CD4-positive, alpha-beta memory T cell (primary cell): ENCODE measurements at places on chromosomes 13 and 19. TPM values are rescaled to one million over a fixed set of nuclear protein-coding genes. Genes with fewer than 3 reads are reported as not detected.

LSR gene
- total RNA-seq, result 45.8 TPM

TMPRSS9 gene
- total RNA-seq, result not detected

DHPS gene
- 195 TPM for total RNA-seq

TUBA3C gene
- not detected for total RNA-seq

DNA sequence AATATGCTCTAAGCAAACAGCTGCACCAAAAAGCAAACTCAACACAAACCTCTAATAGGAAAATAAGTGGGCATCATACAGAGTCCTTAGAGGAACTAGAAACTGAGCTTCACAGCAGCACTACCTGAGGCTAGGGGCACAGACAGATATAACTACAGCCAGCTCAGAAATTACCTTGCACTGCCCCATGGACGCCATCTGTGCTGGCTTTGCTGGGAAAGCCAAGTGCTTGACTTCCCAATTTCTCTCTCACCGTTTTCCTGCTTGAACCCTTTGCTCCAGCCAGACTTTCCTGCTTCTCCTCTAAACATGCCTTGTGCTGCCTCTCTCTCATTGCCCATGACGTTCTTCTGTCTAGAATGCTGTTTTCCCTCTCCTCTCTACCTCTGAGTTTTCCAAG, 29.3 kb downstream of the MTUS2 start:
- no peaks in the 10 kb centered on the region for H3K4me1 ChIP-seq
- no peak overlapping the region for H3K4me3 ChIP-seq
- H3K27me3 ChIP-seq, result no peaks in the 10 kb centered on the region
- H3K27ac ChIP-seq, result no peak overlapping the region

- H3K36me3 ChIP-seq, result no peaks in the 10 kb centered on the region
- H3K4me1 ChIP-seq, result peaks cover 57% of the 10 kb centered on the region
- H3K27me3 ChIP-seq, result no peaks in the 10 kb centered on the region
- H3K4me3 ChIP-seq, result peak overlapping the region; percentile 48
These were observed 1.8 kb downstream of the VASP start for GRCh38 chr19:45508861-45509691.

DNA sequence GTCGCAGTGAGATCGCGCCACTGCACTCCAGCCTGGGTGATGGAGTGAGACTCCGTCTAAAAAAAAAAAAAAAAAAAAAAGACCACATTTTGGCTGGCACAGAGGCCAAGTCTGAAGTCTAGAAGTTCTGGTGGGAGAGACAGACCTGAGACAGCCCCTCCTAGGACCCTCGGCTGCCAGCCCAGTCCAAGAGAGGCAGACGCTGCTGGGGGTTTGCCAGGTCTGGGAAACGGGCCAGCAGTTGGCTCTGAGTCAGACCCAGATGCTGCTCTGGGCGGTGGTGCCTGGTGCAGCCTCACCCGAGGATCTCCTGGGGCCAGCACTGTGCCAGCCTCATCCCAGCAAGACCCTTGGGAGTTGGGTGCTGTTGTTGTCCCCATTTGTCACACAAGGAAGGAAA, 5.8 kb downstream of the FCHO1 start:
- no peak overlapping the region for H3K4me3 ChIP-seq
- no peaks in the 10 kb centered on the region for H3K27me3 ChIP-seq
- DNase-seq, result no peak
- H3K36me3 ChIP-seq, result peaks cover 28% of the 10 kb centered on the region
- H3K27ac ChIP-seq, result no peak overlapping the region

- no peaks in the 10 kb centered on the region for H3K36me3 ChIP-seq
- no peak for DNase-seq
- H3K27ac ChIP-seq, result no peak overlapping the region
- no peak overlapping the region for H3K4me3 ChIP-seq
- no peaks in the 10 kb centered on the region for H3K27me3 ChIP-seq
These were observed 70.6 kb upstream of the POMP start for GRCh38 chr13:28588296-28588695.

DNA sequence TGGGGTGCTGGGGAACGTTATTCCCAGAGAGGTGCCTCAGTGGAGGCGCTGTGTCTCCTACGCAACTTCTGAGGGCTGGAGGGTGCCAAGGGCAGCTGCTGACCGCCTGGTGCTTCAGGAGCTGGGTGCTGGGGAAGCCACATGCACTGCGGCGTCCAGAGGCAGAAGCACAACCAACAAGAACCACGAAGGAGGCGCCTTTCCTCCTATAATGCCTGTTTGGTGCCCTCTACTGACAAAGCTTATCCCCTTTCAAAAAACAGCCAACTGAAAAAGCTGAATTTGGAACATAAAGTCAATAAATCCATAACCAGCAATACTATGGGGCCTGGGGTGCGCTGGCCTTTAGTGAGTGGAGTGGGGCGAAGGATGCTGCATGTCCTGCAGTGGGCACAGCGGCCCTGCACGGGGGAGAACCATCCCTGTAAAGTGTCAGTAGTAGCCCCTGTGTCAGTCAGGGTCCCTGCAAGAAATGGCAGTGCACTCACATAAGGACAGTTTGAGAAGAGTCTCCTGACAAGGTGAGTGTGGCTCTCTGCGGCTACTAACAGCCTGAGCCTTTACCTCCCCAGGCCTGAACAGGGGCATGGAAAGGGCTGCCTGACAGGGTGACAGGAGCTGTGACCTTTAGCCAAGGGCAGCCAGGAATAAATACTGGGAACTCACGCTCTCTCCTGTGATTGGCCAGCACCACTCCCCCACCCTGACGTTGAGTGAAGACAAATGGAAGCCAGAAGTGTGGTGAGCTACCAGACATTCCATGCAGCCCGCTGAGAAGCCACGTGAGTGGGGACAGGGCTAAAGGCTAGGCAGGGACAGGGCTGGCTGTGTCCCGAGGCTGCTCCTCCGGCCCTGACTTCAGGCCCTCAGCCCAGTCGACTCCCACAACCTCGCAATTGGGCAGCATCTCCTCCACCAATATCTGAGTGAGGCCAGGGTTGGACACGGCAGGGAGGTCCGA, 4.5 kb upstream of the B3GNT8 start:
- DNase-seq, result no peak
- peaks cover 14% of the 10 kb centered on the region for H3K36me3 ChIP-seq
- H3K4me3 ChIP-seq, result no peak overlapping the region
- H3K4me1 ChIP-seq, result peaks cover 29% of the 10 kb centered on the region

- DNase-seq, result no peak
- H3K27ac ChIP-seq, result no peak overlapping the region
- H3K4me1 ChIP-seq, result no peaks in the 10 kb centered on the region
- no peak overlapping the region for H3K4me3 ChIP-seq
- no peaks in the 10 kb centered on the region for H3K27me3 ChIP-seq
These were observed 320.3 kb upstream of the EDNRB start for GRCh38 chr13:78238911-78239310.

DNA sequence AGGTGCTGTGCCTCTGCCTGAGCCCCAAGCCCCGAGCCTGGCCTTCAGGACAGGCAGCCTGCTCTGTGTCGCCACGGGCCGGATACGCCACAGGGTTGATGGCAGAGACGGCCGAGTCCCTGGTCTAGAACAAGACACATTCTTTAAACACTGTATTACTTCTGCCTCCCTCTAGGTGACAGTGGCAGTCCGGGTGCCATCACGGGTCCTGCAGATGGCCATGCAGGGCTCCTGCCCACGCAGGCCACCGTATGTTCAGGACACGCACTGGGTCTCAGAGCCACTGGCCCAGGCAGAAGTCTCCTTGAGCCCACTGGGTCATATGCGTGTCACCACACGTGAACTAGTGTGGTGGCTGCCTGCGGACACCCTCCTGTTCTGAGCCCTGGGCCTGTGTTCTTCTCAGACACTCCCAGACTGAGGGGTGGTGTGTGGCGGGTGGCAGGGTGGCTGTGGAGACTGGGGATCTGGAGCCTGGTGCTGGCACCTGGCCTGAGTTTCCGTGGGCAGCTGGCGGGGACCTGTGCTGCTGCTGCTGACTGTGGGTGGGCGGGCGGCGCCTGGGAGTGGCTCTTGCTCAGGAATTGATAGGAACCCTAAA, 4.4 kb downstream of the PLEKHJ1 start:
- no peak overlapping the region for H3K27ac ChIP-seq
- H3K4me1 ChIP-seq, result peaks cover 18% of the 10 kb centered on the region
- H3K36me3 ChIP-seq, result peaks cover 6% of the 10 kb centered on the region
- no peak overlapping the region for H3K4me3 ChIP-seq

- peaks cover 4% of the 10 kb centered on the region for H3K36me3 ChIP-seq
- no peak overlapping the region for H3K4me3 ChIP-seq
- H3K4me1 ChIP-seq, result no peaks in the 10 kb centered on the region
- H3K27ac ChIP-seq, result no peak overlapping the region
These were observed 20.3 kb downstream of the ZNF433 start for GRCh38 chr19:12015015-12015752.

DNA sequence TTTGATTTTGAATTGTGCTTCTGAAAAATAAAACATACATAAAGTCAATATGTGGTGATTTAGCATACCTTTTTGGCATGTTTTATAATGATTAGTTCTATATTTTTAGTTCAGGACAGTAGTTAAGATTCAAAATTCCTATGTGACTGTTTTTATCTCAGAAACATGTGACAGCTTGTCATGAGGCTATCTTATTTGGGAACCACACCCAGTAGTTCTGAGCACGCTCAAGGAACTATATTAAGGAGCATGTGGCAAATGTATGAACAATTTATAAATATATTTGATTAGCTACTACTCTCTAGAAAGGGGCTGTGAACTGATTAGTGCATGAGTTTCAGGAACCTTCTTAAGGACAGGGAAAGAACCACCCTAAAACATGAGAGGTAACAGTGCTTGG, 38.8 kb downstream of the FGF9 start:
- DNase-seq, result no peak
- no peaks in the 10 kb centered on the region for H3K36me3 ChIP-seq
- H3K4me1 ChIP-seq, result no peaks in the 10 kb centered on the region

DNA sequence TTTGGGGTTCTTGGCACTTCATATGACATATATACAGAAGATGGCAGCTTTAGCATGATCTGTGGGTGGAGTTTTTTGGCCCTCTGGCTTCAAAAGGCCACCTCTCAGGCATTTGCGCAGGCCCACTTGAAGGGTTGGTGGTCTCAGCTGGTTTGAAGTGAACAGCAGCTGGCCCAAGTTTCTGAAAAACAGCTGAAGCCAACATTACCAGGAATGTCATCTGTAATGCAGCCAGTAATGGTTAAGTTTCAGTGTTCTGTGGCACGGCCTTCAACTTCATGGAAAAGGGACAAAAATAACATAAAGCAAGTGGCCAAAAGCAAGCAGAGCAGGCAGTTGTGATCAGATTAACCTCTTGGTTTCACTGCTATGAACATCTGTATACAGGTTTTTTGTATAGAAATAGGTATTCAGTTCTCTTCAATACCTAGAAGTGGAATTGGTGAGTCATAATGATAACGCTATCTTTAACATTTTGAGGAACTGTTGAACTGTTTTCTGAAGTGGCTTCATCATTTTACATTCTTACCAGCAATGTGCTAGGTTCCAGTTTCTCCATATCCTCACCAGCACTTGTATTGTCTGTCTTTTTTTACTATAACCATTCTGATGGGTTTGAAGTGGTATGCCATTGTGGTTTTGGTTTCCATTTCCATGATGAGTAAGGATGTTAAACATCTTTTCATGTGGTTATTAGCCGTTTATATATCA, 245.4 kb downstream of the SHISA2 start:
- H3K36me3 ChIP-seq, result no peaks in the 10 kb centered on the region
- no peak overlapping the region for H3K4me3 ChIP-seq
- H3K27me3 ChIP-seq, result no peaks in the 10 kb centered on the region
- H3K4me1 ChIP-seq, result no peaks in the 10 kb centered on the region
- no peak overlapping the region for H3K27ac ChIP-seq

GRCh38 chr19:9431475-9431874, 3.9 kb downstream of the ZNF266 start:
- H3K27me3 ChIP-seq, result no peaks in the 10 kb centered on the region
- H3K36me3 ChIP-seq, result peaks cover 28% of the 10 kb centered on the region
- H3K4me1 ChIP-seq, result peaks cover 30% of the 10 kb centered on the region
- DNase-seq, result peak; percentile 45
- H3K27ac ChIP-seq, result no peak overlapping the region

DNA sequence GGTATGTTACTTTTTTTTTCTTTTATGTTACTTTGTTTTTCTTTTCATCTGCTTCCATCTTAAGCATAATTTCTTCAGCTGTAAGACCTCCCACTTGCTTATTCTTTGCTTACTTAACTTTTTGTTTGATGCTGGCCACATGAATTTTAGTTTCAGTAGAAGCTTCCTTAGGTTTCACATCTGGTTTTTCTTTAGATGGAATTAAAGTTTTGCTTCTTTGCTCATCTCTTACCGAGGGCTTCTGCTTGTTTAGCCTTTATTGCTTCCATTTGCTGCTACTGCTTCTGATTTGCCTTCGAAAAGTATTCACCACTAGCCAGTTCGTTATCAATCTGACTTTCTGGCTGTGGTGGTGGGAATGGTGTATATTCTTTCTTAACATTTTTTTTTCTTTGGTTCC, 90.9 kb downstream of the GJA3 start:
- H3K27me3 ChIP-seq, result no peaks in the 10 kb centered on the region
- H3K4me1 ChIP-seq, result peaks cover 11% of the 10 kb centered on the region
- no peak for DNase-seq
- H3K36me3 ChIP-seq, result peaks cover 27% of the 10 kb centered on the region
- no peak overlapping the region for H3K4me3 ChIP-seq

DNA sequence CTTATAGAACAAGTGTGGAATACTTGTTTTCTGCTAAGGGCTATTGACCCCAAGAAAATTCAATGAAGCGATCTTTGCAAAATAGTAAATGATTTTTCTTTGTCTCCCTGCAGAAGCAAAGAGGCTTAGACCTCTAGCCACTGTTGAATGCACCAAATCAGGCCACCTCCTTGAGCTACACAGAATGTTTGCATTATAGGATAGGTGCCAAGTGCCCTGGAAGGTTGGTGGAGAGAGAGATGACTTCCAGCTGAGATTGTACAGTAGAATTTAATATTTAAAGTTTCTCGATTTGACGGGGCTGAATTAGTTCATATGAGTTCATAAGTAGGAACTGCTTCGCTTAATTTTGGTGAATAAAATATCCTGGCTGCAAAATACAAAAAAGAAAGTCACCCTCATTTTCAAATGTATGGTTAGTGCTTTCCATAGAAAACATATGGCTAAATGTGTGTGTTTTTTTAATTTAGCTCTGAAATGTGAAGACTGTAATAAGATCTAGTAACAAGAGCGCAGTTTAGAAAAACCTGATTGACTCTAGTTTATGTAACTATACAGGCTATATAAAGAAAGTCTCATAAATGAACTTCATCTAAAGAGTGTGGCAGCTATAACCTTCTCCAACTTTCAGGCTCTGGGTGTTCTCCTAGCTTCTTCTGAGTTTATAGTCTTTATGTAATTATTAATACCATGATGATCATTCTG, 41.6 kb downstream of the LRCH1 start:
- no peaks in the 10 kb centered on the region for H3K27me3 ChIP-seq
- no peak overlapping the region for H3K27ac ChIP-seq
- H3K36me3 ChIP-seq, result no peaks in the 10 kb centered on the region
- peaks cover 59% of the 10 kb centered on the region for H3K4me1 ChIP-seq

DNA sequence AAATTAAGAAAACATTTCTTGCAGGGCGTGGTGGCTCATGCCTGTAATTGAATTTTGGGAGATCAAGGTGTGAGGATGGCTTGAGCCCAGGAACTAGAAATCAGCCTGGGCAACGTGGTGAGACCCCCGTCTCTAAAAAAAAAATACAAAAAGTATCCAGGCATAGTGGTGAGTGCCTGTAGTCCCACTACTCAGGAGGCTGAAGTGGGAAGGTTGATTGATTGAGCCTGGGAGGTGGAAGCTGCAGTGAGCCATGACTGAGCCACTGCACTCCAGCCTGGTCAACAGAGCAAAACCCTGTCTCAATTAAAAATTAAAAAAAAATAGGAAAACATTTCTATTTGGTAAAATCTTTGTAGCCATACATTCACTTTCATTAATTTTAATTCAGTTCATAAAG, 526.5 kb downstream of the PCDH9 start:
- DNase-seq, result no peak
- no peak overlapping the region for H3K27ac ChIP-seq
- H3K4me1 ChIP-seq, result no peaks in the 10 kb centered on the region
- H3K36me3 ChIP-seq, result no peaks in the 10 kb centered on the region
- H3K4me3 ChIP-seq, result no peak overlapping the region
- H3K27me3 ChIP-seq, result no peaks in the 10 kb centered on the region
